Stimulated activated naive CD4-positive, alpha-beta T cell (primary cell): ENCODE measurements at places on chromosomes 1 and 21.

DNA sequence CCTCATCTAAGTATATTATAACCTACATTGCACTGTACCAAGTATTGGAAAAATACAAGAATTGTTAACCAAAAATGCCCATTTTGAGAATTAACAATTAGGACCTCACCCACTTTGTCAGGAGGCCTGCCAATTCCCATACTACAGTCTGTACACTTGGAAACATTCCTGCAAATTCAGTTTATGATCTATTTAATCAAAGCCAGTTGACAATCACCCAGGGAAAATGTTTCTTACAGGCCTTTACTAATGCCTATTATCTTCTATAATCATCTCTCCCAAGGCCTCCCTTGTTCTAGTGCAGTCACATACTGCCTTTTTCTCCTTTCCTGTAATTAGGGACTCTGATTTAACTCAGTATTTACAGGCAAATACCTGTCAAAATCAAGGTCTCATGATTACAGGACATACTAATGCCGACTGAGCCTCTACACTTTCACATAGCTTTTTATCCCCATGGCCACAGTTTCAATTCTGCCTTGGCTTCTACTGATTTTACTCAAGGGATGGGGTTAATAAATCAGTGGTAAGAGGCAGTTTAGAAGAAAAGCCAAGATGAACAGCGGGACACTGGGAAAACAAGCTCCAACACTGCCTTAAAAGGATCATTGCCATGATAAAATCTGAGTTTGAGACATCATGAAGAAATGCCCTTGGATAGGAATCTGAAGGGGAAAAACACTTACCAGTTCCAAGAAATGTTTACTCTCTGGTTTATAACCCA, 338.7 kb downstream of the VAV3 start:
- DNase-seq: no peak

DNA sequence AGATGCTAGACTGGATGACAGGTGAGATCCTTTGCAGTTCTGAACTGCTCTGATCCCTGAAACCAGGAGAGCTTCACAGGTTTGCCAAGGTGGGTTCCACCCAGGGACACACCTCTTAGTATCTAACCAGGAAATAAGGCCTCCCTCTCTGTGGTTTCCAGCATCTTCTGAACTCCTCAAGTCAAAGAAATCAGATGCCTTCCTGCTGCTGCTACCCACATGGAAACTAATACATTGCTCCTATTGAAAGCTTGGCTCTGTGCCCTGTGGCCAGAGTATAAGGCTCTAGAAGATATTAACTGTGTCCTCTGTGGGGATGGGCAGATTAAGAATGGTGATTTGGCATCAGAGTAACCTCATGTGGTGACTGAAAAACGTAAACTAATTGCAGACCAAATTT, 75.0 kb upstream of the MRPS6 start:
- DNase-seq: no peak

GRCh38 chr1:199098468-199098867, 459.6 kb downstream of the PTPRC start:
- DNase-seq: no peak

DNA sequence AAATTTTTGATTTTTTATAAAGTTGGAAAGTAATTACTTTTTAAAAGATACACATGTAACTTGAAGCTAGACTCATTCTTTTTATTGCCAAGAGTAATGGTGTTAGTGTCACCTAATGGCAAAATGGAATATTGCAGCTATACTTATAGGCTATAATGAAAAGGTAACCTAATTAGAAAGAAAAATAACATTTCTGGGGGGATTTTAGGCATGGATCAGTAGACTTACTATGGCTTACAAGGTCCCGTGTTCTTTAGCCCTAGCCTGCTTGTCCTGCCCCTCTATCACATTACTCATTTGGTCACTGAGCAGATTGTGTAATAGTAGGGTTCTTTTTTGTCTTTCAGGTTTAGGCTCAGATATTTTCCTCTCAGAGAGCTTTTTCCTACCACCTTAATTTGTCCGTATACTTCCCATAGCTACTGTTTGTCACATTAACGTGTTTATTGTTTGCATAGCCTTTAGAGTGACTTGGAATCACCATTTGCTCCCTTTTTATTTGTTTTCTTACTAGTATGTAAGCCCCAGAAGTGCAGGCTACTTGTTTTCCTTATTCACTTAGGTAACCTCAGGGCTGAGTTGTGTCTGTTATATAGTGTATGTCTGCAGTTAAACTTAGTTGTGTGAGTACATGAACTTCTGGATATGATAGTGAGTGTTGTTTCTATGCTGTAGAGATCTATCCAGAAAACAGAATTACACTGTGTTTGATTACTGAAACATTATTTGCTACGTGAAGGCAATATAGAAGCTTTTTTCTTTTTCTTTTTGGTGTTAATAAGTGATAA, 58.7 kb downstream of the RABGAP1L start:
- no peak for DNase-seq

- DNase-seq: no peak
Observed at GRCh38 chr21:30443226-30443625, 3.2 kb downstream of the KRTAP15-1 start.

GRCh38 chr1:73026114-73026513, 743.8 kb upstream of the NEGR1 start:
- DNase-seq: no peak

DNA sequence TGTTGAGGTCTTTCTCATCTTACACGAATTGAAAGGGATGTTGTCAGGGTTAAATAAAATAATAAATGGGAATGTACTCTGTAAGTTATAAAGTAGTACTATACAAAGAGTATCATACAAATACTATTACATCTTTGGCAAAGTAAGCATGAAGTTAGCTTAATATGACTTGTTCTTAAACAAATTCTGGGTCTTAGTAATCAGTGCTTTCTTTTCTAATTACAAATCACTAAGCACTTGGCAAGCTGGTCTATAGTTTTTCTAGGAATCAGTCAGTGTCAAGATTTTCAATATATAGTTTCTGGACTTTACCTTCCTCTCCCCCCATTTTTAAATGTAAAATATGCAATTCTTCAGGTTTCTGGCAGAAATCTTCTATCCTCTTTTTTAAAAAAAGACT, 6.9 kb downstream of the LYST start:
- no peak for DNase-seq

DNA sequence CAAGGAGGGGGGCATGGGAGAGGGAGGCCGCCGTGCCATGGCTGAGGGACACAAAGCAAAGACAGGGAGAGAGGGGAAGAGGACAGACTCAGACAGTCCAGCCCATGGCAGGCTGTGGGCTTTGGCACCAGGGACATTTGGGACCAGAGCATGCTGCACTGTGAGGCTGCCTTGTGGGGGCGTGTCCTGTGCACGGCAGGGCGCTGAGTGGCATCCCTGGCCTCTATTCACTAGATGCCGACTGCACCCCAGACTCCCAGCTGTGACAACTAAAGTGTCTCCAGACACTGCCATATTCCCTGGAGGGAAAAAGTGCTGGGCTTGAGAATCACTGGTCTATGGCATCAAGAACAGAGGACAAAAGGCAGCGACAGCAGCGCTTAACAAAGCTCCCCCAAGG, 18.6 kb upstream of the PRDM15 start:
- DNase-seq: no peak

DNA sequence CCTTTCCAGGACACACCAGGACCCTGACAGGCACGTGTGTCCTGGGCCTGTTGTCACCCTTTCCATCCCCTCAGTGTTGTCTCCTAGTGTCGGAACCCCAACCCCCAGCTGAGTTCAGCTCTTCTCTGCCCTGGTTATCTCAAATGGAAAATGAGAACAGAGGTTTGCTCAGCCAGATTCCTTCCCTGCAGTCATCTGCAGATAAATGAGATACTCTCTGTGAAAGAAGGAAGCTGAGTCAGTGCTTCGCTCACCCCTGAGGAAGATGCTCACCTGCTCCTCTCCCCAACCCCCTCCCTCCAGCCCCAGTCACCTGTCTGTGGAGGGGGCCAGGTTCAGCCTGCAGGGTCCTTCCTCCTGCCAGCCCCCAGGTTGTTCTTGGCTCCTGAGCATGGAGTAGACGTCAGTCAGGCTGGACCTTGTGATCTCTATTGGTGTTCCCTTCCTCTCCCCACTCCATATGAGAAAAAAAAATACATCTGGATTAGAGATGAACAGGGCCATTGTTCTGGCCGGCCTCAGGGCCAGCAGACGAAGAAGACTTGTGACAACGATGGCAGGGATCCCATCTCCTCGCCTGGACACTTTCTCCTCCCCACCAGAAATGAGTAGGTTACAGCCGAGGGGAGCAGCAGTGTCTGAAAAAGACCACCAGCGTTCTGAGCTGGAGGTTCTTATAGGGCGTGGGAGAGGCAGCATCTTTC, 20.9 kb downstream of the PHGDH start:
- DNase-seq: no peak

DNA sequence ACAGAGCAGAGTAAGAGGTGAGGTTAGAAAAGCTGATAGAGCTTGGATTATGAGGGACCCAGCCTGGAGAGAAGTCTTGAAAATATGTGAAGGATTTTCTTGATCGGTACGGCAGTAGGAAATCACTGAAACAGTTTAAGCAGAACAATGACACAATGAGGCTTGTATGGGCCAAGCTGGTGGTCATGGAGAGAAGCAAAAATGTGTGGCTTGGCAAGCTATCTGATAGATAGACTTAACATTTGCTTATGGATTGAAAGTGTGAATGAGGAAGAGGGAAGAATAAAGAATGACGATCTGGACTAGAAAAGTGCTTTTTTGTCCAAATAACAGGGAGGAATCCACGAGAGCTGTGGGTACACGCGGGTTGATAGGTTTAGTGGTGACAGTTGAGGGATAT, 15.4 kb upstream of the XPR1 start:
- no peak for DNase-seq

GRCh38 chr1:12172042-12172851, 5.5 kb downstream of the TNFRSF1B start:
- no peak for DNase-seq

DNA sequence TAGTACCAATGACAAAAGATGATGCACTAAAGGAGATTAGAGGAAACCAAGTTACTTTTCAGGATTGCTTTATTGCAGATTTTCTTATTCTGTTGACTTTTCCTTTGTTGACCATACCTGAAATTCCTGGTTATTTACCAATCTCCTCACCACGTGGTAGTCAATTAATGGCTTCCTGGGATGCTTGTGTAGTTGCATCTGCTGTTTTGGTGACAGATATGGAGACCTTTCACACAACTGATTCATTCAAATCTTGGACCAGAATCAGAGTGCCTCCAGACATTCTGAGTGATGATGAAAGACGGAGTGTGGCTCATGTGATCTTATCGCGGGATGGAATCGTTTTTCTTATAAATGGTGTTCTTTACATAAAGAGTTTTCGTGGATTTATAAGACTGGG, 91.3 kb downstream of the CATSPERE start:
- DNase-seq: no peak

DNA sequence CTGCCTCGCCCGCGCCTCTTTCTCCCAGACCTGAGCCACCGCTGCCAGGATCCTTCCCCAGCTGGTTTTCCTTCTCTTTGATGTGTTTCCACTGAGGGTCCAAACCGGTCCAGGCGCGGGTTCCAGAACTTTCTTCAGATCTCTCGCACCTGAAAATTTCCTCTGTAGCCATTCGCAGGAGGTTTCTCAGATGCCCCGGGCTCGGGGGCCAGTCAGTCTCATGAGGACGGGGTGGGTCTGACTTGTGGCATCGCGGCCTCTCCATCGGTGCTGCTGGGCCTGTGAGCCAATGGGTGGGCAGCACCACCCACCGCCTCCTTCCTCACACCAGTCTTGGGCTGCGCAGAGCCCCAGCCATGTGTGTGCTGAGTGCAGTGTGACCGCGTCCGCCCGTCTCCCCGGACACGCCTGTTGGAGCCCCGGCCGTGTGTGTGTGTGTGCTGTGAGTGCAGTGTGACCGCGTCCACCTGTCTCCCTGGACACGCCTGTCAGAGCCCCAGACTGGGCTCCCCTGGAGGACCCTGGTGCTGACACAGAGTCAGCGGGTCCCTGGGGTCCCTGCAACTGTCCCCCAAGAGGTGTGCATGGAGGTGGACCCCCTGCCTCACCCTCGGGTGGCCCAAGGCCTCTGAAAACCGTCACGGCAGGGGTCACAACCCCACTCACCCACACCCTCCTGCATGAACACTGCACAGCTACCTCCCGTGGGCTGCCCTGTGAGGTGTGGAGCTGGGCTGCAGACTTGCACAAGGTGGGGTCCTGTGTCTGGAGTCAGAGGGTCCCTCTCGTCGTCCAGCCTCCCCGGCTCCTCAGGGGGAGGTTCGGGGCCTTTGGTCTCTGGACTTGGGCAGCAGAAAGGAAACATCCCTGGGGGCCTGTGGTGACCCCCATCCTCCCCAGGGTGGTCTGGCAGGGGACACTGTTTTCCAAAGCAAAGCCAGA, 20.2 kb downstream of the COL18A1 start:
- DNase-seq: no peak

GRCh38 chr1:41447995-41448770, 36.3 kb downstream of the EDN2 start:
- no peak for DNase-seq

- DNase-seq: no peak
Observed at GRCh38 chr1:86489242-86489878, 20.6 kb downstream of the CLCA1 start.

- DNase-seq: no peak
Observed at GRCh38 chr21:35268817-35269216, 219.7 kb upstream of the RUNX1 start.

GRCh38 chr1:5312293-5312674, 657.9 kb downstream of the AJAP1 start:
- DNase-seq: no peak

DNA sequence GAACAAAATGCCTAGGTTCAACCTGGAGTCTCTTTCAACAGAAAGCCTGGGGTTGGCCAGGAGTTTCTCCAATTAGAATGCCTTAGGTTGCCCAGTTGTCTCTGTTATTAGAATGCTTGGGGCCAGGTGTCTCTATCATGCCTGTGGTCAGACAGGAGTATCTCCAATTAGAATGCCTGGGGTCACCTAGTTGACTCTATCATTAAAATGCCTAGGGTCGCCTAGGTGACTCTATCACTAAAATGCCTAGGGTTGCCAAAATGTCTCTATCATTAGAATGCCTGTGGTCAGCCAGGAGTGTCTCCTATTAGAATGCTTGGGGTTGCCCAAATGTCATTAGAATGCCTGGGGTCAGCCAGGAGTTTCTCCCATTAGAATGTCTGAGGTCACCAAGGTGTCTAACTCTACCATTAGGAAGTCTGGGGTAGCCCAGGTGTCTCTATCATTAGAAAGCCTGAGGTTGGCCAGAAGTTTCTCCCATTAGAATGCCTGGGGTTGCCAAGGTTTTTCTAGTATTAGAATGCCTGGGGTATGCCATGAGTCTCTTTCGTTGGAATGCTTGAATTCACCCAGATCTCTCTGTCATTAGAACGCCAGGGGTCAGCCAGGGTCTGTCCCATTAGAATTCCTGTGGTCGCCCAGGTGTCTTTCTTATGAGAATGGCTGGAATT, 57.9 kb downstream of the RNF187 start:
- no peak for DNase-seq

DNA sequence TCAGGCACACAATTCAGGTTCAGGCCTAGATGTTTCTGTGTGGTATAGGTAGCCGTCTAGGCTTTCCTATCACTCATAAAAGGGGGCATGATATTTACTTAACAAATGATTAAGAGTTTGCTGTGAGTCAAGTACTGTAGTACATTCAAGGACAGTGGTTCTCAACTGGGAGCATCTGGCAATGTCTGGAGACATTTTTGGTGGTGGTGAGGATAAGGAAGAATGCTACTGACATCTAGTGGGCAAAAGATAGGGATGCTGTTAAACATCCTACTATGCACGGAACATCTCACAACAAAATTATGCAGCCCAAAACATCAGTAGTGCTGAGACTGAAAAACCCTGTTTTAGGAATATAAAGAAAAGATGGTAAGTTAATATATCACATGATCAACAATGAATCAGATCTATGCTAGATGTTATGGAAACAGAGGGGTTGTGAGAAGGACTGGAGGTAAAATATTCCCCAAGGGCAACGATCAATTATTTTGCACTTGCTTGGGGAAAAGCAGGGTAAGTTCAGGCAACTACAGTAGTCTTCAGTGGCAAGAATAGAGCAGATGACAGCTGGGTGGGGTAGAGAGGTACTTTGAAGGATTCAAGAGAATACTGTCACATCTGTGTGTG, 4.9 kb downstream of the DNTTIP2 start:
- DNase-seq: no peak
